Vagina (tissue), 2 donors: ENCODE measurements at places on chromosomes 4 and X.

DNA sequence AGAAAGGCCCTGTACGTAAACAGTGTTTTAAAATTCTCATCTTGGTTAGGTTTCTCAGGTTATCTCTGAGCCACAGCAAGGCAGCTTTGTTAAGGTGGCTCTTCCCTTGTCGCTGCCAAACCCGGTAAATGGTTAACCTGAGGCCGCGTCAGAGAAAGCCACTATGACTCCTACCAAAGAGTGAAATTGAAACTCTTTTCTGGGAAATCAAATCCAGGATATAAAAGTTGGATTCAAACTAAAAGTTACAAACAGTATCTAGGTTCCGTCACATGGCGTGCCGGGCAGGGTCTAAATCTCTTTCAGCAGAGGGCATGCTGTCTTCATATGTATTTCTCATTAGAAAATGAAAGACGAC lies 433 bp downstream of the MMAA start:
- DNase-seq = no peak

DNA sequence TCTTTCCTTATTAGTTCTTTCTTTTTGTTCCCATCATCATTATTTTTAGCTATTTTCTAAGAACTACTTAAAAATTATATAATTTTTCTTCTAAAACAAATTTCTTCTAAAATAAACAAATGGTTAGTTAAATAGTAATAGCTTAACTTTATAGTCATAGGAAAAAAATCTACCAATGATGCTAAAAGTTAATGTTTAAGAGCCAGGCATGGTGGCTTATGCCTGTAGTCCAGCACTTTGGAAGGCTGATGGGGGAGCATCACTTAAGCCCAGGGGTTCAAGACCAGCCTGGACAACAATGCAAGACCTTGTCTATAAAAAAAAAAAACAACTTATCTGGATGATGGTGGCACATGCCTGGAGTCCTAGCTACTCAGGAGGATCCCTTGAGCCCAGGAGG lies 127.1 kb upstream of the ANXA3 start:
- no peak for DNase-seq

DNA sequence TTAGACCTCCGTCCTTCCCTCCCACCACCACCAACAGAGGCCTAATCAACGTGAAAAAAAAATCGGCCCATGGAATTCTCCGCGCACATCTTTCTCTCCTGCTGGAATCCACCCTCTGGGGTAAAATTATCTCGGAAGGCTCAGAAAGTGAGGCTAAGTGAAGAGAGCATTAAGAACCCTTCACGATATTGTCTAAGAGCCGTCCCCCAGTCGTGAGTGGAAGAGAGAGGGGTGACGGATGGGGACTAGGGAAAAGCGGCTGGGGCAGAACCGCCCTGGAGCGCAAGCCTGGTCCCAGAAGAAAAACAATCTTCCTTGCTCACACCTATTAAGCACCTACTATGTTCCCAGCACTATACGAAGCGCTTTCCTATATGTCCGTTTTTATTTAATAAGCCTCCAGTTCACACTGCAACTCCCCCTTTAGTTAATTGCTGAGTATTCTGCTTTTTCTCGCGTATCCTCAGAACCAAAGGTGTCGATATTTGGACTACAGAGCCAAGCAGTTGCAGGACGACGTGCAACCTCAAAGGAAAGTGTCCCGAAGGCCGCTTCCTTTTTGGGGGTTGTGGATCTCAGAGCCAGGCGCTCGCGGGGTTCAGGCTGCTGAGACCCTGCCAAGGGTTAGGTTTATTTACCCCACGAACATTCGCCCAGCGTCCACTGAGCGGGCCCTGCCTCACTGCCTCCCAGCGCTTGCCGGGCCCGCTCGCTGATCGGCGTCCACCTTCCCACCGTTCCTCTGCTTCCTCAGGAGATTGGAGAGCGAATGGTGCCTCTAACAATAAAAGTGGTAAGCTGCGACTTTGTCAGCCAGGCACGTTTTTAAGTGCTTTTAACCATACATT lies 889 bp downstream of the MGARP start:
- DNase-seq = no peak

GRCh38 chr4:6093671-6094070 lies 75.4 kb upstream of the C4orf50 start:
- no peak for DNase-seq

DNA sequence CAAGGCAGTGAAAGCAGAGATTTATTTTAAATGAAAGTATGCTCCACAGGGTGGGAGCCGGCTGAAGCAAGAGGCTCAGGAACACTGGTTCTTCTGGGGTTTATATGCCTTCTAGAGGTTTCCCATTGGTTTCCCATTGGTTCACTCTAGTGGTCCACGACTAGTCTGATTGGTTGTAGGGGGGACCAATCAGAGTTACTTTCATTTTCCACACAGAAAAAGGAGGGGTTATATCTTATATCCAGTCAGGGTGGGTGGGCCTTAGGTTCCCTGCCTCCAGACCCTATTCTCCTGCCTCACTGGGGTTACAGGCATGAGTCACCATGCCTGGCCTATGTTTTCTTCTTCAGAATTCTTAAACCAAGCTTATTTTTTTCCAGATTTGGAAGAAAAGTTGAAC lies 101.6 kb downstream of the KLHL8 start:
- DNase-seq = no peak

GRCh38 chr4:149166365-149166764 lies 649.3 kb downstream of the IQCM start:
- DNase-seq = no peak

- DNase-seq = no peak
Observed at GRCh38 chr4:110622841-110623717, at the start of gene PITX2. PITX2 (minus strand) TSS chr4:110623077; CDS start chr4:110622460, 617 bp downstream.

DNA sequence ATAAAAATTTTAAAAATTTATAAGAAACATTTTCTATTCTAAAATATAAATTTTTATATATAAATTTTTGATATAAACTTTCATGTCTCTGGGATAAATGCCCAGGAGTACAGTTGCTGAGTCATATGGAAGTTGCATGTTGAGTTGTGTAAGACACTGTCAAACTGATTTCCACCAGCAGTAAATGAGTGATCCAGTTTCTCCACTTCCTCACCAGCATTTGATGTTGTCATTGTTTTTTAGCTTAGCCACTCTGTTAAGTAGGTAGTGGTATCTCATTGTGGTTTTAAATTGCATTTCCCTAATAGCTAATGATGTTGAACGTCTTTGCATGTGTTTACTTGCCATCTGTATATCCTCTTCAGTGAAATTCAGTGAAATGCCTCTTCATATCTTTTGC lies 66.5 kb downstream of the MAMLD1 start:
- DNase-seq = no peak

DNA sequence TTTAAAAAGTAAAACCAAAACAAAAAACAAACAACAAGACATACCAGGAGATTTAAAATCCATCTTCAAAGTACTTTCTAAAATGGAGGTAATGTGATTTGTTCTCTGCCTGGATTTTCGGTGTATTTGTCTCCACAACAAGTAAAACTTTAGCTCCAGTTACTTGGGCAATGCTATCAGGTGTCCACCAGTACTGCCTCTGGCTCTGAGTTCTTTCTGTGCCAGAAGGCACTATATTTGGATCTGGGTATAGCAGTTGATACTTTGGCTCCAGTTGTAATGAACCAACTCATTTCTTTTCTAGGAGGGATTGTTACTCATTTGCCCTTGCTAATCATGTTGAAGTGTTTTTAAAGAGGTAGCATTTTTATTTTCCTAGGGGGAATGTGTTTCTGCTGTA lies 9.5 kb upstream of the PDLIM5 start:
- no peak for DNase-seq
